ENCODE measurements at places on chromosomes 1 and 21. TPM values are rescaled to one million over a fixed set of nuclear protein-coding genes. Genes with fewer than 3 reads are reported as not detected.

DNA sequence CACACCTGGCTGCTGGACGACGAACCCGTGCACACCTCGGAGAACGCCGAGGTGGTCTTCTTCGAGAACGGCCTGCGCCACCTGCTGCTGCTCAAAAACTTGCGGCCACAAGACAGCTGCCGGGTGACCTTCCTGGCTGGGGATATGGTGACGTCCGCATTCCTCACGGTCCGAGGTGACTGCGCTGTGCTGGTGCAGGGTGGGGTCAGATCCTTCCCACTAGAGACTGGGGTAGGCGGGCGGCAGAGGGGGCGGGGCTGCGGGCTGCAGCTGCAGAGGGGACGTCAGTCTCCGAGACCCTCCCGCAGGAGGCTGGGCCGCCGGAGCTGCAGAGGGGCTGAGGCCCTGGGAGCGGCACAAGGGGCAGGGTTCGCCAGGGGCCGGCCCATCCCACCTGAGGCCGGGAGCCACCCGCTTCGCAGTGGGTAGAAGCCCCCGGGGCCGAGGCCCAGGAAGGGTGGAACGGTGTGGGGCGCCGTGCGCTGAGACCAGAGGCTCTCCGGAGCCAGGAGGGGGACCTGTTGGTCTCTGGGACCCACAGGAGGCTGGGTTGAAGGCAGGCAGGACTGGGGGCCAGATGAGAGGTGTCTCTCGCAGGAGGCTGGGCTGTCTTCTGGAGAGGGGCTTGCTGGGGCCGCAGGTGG lies 90.6 kb downstream of the TRIM11 start:
- no peak for DNase-seq

GRCh38 chr1:185549906-185550305 lies 184.3 kb upstream of the HMCN1 start:
- no peak for DNase-seq

TMEM269 gene
- 1.9 TPM for total RNA-seq

DNA sequence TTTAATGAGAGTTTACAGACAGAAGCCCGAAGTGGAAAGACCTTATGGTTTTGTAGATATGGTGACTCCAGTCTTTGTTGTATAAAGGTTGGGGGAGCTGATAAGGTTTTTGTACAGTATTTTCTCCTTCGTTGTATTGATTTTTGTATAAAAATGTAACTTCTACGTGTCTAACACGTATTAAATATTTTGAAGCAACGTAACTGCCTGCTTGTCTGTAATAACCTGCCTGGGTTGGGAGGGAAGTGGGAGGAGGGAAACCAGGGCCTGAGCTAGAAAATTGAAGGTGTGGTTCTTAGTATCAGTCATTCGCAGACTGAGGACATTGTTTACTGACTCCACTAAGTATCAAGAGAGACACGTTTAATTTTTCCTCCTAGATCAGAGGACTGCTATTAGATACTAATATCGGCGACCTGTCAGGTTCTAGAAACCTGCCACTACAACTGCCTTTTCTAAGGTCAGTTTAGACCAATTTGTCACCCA lies 2.2 kb downstream of the IER5 start:
- peak; percentile 69 for DNase-seq

AJAP1 gene
- total RNA-seq = 0.05 TPM

- DNase-seq = no peak
Observed at GRCh38 chr1:86998727-86999126, 84.3 kb downstream of the HS2ST1 start.

DNA sequence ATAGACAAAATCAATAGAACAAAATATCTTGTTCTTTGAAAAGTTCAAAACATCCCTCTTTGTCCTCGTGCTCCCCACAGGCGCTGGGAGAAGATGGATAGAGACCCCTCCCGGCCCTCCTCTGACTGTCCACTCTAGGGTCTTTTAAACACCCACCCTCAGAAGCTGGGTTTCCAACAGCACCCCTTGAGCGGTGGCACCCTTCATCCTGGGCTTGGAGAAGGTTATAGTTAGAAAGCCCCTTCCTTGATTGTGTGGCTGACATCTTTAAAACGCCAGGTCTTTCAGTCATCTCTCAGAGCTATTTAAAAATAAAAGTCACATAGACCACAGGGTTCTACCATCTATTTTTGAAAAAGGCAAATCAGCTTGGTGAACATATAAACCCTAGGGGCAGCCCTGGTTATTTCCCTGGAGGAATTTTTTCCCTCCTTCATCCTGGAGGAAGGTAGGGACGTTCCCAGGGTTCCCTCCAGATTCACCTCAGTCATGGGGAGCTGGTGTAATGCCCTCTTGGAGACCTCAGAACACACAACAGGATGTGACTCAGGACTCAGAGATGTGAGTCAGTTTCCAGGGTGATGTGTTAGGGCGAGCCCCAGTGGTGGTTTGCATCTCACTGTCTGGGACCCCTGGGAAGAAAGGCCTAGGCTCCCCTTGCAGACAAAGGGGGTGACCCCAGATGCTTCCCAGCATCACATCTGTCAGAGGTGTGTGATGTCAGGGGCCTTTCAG lies 138.5 kb downstream of the CLIC6 start:
- peak; percentile 79 for DNase-seq

DNA sequence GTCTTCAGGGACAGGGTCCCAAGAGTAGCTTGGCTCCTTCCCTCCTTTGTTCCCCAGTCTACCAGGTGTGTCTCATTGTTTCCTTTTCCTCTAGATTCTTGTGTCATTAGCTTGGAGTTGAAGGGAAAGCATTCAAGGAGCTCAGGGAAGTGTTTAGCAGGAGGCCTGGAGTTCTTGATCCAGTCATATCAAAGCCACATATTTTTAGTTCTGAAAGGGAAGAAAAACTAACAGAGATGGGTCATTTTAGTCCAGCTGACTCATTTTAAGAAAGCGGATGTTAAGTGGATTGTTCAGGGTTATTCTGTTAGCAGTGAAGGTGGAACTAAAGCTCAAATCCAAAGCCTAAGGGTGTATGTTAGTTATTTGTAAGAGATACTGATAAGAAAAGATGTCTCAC lies 721 bp downstream of the C1orf54 start:
- DNase-seq = no peak

DNA sequence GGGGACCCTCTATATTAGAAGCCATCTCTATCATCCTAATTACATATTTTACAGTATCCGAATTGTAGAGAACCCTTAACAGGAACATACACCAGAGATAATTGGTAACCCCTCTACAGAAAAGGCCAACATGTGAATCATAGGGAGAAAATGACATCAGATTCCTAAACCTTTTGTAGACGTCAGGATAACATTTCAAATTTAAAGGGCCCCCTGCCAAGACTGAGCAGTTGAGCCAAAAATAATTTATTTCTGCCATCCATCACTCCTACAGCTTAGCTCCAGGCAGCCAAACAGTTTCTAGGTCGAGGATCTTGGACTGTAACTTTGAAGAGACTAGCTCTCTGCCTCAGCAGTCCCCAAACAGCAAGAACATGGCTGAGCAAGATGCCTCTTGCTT lies 21.2 kb downstream of the ZNF697 start:
- no peak for DNase-seq

LAD1 gene
- total RNA-seq = not detected

DNA sequence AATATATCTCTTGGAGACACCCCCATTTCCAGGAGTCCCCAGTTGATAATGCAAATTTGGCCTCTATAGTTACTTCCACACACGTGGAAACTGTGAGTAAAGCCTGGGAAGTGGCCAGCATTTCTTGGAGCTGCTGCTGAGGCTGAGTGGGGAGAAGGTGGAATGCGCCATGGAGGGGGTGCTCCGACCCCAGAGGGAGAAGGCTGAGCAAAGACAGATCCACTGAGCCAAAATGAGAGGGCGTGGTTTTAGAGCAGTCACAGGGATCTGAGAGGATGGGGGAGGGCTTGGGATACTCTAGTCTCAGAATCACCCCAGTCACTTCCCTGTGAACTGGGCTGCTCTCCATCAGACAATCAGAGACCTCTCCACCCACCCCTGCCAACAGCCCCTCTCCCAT lies 38.7 kb downstream of the TRIM62 start:
- DNase-seq = no peak

CCDC27 gene
- not detected for total RNA-seq

- peak; percentile 31 for DNase-seq
Observed at GRCh38 chr1:47262787-47263413, 30.9 kb upstream of the TAL1 start.

B3GALT2 gene
- 0.07 TPM for total RNA-seq

GRCh38 chr1:244757091-244757939 lies 78.1 kb upstream of the COX20 start:
- no peak for DNase-seq
